ENCODE measurements at places on chromosomes 3 and 15. TPM values are rescaled to one million over a fixed set of nuclear protein-coding genes. Genes with fewer than 3 reads are reported as not detected.

The VWA5B2 gene
- total RNA-seq = 0.88 TPM

The SI gene
- total RNA-seq = not detected

DNA sequence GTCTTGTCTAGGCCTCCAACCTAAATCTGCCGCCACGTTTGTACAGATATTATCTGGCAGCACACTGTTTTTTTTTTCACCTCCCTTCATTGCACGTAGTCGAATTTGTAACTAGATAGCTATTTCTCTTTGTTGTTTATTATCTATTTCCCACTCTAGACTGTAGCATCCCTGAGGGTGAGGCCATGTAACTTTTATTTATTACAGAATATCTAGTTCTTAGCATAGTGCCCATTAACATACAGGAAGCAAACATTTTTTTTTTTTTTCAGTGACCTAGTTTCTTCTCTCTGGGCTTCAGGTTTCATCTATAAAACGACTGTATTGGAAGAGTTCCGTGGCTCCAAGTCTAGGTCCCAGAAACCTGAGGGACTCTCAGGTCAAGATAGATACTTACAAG, 354.3 kb downstream of the FGF12 start:
- no peaks in the 10 kb centered on the region for H3K27me3 ChIP-seq
- no peak overlapping the region for H3K27ac ChIP-seq
- no peaks in the 10 kb centered on the region for H3K36me3 ChIP-seq
- no peak overlapping the region for H3K4me3 ChIP-seq

- no peak overlapping the region for H3K4me3 ChIP-seq
- peaks cover 10% of the 10 kb centered on the region for H3K4me1 ChIP-seq
Observed at GRCh38 chr15:68783226-68784058, 37.3 kb downstream of the ANP32A start.

DNA sequence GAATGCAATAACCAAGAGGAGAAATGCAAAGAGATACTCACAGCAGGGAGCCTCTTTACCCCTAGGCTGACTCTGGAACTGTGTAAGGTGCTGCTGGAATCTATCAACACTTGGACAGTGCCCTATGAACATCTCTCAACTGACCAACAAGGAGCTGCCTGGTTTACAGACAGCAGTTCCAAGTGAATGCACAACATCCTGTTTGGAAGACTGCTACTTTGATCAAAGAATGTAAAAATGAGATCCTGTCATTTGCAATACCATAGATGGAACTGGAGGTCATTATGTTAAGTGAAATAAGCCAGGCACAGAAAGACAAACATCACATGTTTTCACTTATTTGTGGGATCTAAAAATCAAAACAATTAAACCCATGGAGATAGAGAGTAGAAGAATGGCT, 136.3 kb downstream of the IMPG2 start:
- no peak overlapping the region for H3K4me3 ChIP-seq
- no peaks in the 10 kb centered on the region for H3K36me3 ChIP-seq
- DNase-seq = no peak
- no peaks in the 10 kb centered on the region for H3K27me3 ChIP-seq
- H3K4me1 ChIP-seq = no peaks in the 10 kb centered on the region

DNA sequence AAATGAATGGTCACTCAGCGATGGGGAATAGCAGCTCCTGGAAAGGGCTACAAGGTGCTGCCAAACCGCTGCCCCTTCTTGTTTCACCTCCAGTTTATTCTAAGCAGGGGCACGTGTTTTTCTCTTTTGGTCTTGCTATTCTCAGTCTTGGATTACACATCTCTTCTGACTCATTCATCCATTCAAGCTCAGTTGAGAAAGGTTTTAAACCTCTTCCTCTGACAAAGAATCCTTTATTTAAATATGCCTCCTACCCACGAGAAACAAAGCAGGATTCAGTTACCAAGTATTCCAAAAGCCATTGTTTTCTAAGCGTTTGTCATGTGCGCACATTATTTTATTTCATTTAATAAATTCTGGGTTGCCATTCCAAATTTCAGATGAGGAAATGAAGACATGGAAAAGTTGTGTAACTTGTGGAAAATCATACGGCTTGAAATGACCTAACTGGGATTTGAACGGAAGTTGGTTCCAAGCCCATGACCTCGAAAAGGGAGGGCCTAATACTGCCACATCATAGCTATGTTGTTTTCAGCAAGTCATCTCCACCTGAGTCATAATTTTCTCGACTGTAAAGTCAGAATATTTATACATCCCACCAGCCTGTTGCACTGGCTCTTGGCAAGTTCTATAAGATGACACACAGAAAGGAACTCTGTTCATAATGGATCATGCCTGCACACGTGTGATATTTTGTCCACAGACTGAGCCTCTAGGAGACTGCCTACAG, 292.0 kb upstream of the SLCO3A1 start:
- H3K4me1 ChIP-seq = no peaks in the 10 kb centered on the region
- H3K27ac ChIP-seq = no peak overlapping the region
- H3K4me3 ChIP-seq = no peak overlapping the region
- no peaks in the 10 kb centered on the region for H3K36me3 ChIP-seq
- peak; percentile 2 for DNase-seq

GRCh38 chr15:61115679-61116078, 113.4 kb downstream of the RORA start:
- no peak overlapping the region for H3K4me3 ChIP-seq
- H3K36me3 ChIP-seq = no peaks in the 10 kb centered on the region
- H3K4me1 ChIP-seq = peaks cover 10% of the 10 kb centered on the region
- no peak for DNase-seq
- no peaks in the 10 kb centered on the region for H3K27me3 ChIP-seq

DNA sequence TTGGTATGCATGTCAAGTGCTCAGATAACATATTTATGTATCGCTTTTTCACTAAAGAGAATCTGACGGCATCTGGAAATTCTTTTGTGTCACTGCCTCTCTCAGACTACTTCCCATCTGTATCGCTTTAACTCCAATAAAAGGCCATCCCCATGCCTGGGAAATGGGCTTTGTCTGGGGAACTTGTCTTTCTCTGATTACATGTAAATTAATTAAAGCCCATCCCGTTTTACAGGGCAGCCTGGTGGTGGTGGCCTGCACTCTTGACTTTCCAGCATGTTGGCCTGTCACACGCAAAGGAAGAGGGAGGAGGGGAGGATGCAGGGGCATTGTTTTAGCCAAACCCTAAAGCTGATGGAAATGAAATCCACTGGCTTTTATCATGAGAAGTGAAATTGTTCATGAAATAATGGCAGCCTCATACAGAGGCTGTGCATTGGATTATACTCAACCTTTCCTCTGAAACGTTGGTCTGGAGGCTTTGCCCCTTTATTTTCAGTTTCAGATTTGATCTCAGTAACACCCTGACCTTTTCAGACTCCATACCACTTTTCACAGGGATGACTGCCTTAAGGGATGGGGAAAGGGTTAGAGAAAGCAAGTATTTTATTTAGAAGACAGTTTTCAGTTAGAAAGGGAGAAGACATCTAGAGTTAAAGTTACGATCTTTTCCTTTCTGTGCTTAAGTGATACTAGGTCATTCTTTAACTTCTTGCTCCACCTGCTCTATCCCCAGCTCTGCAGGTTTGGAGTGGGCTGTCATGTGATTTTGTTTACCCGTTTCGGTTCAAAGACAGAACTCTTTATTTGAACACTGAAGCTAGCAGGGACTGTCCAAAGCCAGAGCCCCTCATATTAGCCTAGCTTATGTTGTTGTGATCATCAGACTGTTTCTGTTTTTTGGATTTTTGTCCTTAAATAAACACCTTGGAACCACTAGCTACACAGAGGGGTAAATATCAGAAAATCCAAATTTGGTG, 94.6 kb upstream of the CTDSPL start:
- DNase-seq = peak; percentile 46
- no peaks in the 10 kb centered on the region for H3K36me3 ChIP-seq
- no peak overlapping the region for H3K4me3 ChIP-seq
- H3K27me3 ChIP-seq = no peaks in the 10 kb centered on the region
- peak overlapping the region; percentile 88 for H3K27ac ChIP-seq

DNA sequence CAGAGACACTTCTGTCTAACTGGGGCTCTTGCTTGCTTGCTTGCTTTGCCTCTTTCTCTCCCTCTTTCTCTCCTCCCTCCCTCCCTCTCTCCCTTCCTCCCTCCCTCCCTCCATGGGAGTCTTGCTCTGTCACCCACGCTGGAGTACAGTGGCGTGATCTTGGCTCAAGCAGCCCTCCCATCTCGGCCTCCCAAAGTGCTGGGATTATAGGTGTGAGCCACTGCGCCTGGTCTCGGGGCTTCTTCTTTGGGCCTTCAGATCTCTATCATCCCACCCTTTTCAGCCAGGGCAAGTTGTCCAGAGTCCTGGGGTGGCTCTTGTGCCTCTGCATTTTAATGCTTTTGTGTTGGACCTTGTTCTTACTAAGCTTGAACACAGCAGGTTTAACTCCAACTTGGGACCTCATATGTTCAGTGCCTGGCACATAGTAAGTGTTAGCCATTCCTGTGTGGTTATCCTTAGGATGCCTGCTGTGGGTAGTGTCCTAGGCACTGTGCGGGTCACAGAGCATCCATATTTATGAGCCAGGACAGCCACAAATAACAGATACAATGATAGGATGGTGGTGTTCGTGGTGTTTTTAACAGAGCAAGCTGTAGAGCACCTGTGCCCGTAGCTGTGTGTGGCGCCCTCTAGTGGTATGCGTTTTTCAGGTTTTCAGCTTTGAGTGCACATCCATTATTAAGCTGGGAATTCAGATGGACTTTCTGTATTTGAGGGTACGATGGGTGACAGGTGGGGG, 75.1 kb downstream of the CCK start:
- H3K27ac ChIP-seq = no peak overlapping the region
- no peak overlapping the region for H3K4me3 ChIP-seq
- no peaks in the 10 kb centered on the region for H3K27me3 ChIP-seq
- H3K4me1 ChIP-seq = no peaks in the 10 kb centered on the region
- peak; percentile 74 for DNase-seq

DNA sequence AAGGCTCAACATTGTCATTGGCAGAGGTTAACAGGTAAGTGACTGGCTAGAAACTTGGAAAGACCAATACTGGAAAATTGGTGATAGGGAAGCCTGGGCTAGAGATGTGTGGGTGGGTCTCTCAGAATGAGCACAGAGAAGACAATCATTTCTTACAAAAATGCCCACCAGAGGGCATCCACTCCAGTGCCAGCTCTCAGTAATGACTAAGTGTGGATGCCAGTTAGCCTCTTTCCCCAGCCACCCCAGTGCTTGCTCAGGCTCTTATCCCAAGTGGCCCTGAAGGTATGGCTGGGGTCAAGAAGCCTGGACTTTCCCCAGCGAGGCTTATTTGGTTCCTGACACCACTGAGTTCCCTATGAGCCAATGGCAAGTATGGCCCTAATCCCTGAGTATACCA, 115.9 kb upstream of the ST8SIA2 start:
- DNase-seq = peak; percentile 47
- no peaks in the 10 kb centered on the region for H3K4me1 ChIP-seq
- no peaks in the 10 kb centered on the region for H3K36me3 ChIP-seq
- H3K27me3 ChIP-seq = no peaks in the 10 kb centered on the region

- H3K27ac ChIP-seq = no peak overlapping the region
- no peak for DNase-seq
- H3K36me3 ChIP-seq = no peaks in the 10 kb centered on the region
Observed at GRCh38 chr3:41522612-41523011, 323.3 kb downstream of the CTNNB1 start.

DNA sequence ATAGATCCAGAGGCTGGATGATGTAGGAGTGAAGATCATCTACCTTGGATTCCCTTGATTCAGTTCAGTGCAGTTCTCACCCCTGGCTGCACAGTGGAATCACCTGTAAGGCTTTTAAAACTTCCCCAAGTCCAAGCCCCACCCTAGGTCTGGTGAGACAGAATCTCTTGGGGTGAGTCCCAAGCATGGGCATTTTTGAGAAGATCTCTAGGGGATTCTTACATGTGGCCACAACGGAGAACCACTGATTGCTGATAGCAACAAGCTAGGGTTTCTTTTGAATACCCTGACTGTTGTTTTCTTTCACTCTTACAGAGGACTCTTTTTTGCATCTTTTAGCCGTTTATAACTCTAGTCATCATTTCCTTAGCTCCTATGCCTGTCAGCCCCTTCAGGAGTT, 204.9 kb upstream of the RASGRP1 start:
- H3K27me3 ChIP-seq = no peaks in the 10 kb centered on the region
- no peaks in the 10 kb centered on the region for H3K4me1 ChIP-seq
- H3K27ac ChIP-seq = no peak overlapping the region
- no peaks in the 10 kb centered on the region for H3K36me3 ChIP-seq

- H3K4me3 ChIP-seq = no peak overlapping the region
- H3K36me3 ChIP-seq = no peaks in the 10 kb centered on the region
- no peaks in the 10 kb centered on the region for H3K27me3 ChIP-seq
- peaks cover 10% of the 10 kb centered on the region for H3K4me1 ChIP-seq
- DNase-seq = no peak
Observed at GRCh38 chr3:15495461-15496340, 25.8 kb downstream of the COLQ start.

DNA sequence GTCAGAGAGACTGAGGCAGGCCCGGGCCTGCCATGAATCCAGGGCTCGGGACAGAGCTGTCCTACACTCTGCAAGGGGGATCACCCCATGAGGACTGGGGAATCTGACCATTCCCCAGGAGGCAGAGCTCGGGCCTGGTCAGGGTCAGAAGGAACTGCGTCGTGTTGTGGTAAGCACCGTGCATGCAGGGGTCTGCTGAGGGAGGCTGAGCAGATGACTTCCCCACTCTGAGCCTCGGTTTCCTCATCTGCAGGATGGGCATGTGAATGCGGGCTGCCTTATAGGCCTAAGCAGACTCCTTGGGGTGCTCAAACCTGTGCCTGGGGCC, 61.6 kb upstream of the IQSEC1 start:
- no peaks in the 10 kb centered on the region for H3K4me1 ChIP-seq
- no peak overlapping the region for H3K27ac ChIP-seq
- no peak for DNase-seq

DNA sequence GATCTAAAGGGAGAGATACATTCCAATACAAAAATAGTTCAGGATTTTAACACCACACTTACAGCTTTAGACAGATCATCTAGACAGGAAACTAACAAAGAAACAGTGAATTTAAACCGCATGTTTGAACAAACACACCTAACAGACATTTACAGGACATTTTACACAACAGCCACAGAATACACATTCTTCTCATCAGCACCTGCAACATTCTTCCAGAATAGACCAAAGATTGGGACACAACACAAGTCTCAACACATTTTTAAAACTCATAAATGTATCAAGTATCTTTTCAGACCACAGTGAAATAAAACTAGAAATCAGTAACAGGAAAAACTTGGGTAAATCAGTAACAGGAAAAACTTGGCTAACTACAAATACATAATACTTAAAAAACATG, 256.3 kb downstream of the MCTP2 start:
- H3K27me3 ChIP-seq = no peaks in the 10 kb centered on the region
- no peak for DNase-seq
- H3K27ac ChIP-seq = no peak overlapping the region
- no peaks in the 10 kb centered on the region for H3K4me1 ChIP-seq
- H3K36me3 ChIP-seq = no peaks in the 10 kb centered on the region

GRCh38 chr3:48898383-48899234, at the start of gene SLC25A20:
TSS of gene SLC25A20 (minus strand) at chr3:48898882. CDS start at chr3:48898794, 88 bp downstream.
- peak within 1 kb of the TSS; percentile 73 for H3K27ac ChIP-seq
- H3K27me3 ChIP-seq = no peaks in the 10 kb centered on the region
- peaks cover 9% of the 10 kb centered on the region for H3K4me1 ChIP-seq
- peak within 1 kb of the TSS; percentile 70 for H3K4me3 ChIP-seq
- no peaks in the 10 kb centered on the region for H3K36me3 ChIP-seq
- peak; percentile 91 for DNase-seq

- no peak for DNase-seq
- peaks cover 15% of the 10 kb centered on the region for H3K4me1 ChIP-seq
- no peak overlapping the region for H3K27ac ChIP-seq
- no peak overlapping the region for H3K4me3 ChIP-seq
Observed at GRCh38 chr3:134294302-134295280, 43.9 kb upstream of the RYK start.

All from thyroid gland (tissue), 4 donors.